ENCODE measurements at places on chromosomes 4 and X. TPM values are rescaled to one million over a fixed set of nuclear protein-coding genes. Genes with fewer than 3 reads are reported as not detected.

Gene TLR1
- 3.2 TPM for total RNA-seq

Gene UGT2B15
- not detected for total RNA-seq

Gene ARHGAP36
- total RNA-seq, result not detected

DNA sequence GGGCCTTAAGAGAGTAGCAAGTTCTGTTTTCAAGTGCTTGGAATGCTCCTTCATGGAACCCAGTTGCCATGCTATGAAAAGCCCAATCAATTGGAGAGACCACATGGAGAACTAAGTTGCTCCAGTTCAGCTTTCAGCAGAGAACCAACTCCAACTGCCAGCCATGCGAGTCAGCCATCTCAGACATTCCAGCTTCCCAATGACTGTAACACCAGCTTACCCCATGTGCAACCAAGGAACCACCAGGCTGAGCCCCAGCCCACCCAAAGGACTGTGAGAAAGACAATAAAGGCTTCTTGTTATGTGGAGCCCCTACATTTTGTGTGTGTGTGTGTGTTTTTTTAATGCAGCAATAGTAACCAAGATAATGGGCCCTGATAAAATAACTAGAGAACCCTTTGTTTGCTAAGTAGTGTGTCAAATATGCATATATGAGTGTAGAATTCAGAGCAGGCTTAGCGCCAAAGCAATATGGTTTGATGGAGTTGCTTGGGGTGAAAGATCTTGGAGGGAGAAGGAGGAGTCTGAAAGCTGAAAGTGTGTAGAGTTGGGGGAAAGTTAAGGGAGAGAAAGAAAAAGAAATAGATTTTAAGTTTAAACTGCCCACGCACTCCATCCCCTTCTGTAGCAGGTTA is 35.0 kb upstream of the CCKAR start:
- no peaks in the 10 kb centered on the region for H3K36me3 ChIP-seq
- H3K27me3 ChIP-seq, result peaks cover 8% of the 10 kb centered on the region

- H3K4me1 ChIP-seq, result peaks cover 18% of the 10 kb centered on the region
- peak overlapping the region; percentile 37 for H3K4me3 ChIP-seq
- no peaks in the 10 kb centered on the region for H3K27me3 ChIP-seq
- peaks cover 11% of the 10 kb centered on the region for H3K36me3 ChIP-seq
Observed at GRCh38 chr4:123536225-123536624, 139.6 kb downstream of the SPRY1 start.

DNA sequence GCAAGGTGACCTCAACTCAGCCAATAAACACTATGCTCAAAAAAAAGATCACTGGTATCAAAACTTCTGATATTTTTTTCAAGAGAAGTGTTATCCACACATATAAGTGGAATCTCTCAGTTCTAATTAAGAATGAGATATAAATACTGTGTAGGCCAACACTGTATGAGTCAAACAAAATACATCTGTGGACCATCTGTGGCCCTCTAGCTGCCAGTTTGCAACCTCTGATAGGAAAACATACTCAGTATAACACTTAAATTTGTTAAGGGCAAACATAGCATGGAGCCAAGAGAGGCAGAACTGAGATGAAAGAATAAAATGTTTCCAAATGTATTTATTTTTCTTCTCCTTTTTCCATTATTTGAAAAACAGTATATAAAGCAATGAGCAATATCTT is 377.3 kb downstream of the ARAP2 start:
- DNase-seq, result no peak
- H3K4me1 ChIP-seq, result no peaks in the 10 kb centered on the region
- H3K36me3 ChIP-seq, result no peaks in the 10 kb centered on the region
- no peak overlapping the region for H3K27ac ChIP-seq

DNA sequence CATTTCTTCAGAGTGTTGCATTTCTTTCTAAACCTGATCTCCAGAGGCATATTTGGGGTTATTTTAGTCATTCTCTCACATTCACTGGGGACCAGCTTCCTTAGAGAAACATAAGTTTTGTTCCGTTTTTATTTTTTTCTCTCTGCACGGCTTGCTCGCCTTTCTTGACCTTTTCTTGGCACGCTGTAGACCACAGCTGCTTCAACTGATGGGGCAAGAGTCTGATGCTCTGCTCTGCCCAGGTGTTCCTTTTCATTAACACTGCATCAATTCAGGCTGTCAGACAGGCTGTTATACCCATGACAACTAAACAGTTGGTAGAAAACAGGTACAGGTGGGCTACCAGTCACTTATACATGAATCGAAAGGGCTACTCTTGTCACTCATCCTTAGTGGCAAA is 682.2 kb upstream of the DIAPH2 start:
- H3K4me3 ChIP-seq, result no peak overlapping the region
- no peak for DNase-seq
- no peaks in the 10 kb centered on the region for H3K36me3 ChIP-seq
- no peak overlapping the region for H3K27ac ChIP-seq
- no peaks in the 10 kb centered on the region for H3K27me3 ChIP-seq
- no peaks in the 10 kb centered on the region for H3K4me1 ChIP-seq

DNA sequence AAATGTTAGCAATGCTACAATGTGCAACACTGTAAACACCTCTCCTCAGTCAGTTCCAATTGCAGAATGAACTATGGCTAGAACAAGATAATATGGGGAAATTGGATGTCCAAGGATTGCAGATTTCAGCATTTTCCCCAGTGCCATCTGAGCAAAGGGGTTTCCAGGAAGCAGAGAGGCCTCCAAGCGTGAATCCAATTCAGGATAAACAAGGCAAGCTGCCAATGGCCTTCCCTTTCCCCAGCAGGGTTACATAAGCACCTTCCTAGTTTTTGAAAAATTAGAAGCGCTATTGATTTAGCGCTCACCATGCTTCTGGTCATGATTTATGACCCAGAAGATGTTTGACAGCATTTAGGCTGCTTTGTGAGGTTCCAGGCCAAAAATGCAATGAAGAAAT is 223.0 kb upstream of the GATB start:
- H3K27me3 ChIP-seq, result peaks cover 4% of the 10 kb centered on the region
- no peak overlapping the region for H3K4me3 ChIP-seq
- DNase-seq, result no peak
- H3K36me3 ChIP-seq, result no peaks in the 10 kb centered on the region

DNA sequence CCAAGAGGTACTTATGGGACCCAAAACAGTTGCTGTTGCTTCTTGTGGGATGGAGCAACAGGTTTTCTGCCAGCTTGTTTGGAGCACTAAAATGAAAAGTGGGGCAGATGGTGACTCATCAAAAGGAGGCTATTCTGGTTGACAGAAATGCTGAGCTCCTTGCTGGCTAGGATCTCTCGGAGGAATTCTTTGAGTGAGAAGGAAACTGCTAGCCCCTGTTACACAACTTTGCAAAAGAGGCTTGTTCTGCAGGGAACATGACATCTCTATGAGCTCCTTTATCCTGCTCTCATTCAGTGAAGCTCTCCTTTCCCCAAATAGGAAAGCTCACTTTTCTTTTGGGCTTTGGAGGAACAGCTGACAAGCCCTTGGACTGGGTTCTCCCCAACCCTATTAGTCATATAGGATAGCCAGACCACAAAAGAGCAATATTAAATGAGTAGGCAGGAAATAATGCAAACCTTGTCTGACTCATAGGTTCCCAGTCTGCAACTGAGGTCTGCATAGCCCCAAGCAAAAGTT is 108.3 kb downstream of the CDS1 start:
- DNase-seq, result no peak
- H3K4me1 ChIP-seq, result peaks cover 13% of the 10 kb centered on the region
- no peak overlapping the region for H3K27ac ChIP-seq
- H3K27me3 ChIP-seq, result no peaks in the 10 kb centered on the region
- no peaks in the 10 kb centered on the region for H3K36me3 ChIP-seq

DNA sequence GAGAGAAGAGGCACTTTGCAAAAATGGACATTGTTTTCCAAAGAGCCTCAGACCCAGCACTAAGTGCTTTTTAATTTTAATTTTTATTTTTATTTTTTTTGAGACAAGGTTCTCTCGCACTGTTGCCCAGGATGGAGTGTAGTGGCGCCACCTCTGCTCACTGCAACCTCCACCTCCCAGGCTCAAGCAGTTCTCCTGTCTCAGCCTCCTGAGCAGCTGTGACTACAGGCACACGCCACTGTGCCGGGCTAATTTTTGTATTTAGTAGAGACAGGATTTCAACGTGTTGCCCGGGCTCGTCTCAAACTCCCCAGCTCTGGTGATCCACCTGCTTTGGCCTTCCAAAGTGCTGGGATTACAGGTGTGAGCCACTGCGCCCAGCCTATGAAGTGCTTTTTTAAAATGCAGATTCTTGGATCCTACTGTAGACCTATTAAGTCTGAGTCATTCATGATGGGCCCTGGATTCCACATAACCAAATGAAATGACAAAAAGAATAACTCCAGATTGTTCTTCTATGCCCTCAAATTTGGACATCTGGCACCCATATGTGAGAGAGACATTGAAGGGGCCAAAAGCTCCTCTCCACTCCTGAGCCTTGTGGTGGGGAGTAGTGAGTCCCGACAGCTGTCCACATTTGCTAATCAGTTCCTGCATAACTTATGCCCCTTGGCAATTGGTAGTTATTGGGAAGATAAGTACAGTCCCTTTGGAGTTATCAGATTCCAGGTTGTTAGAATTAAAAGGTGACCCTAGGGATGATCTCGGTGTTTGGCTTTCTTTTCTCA is 3.6 kb downstream of the NOCT start:
- peaks cover 10% of the 10 kb centered on the region for H3K36me3 ChIP-seq
- no peak overlapping the region for H3K27ac ChIP-seq
- H3K4me1 ChIP-seq, result peaks cover 40% of the 10 kb centered on the region
- no peak overlapping the region for H3K4me3 ChIP-seq
- no peaks in the 10 kb centered on the region for H3K27me3 ChIP-seq
- no peak for DNase-seq

- no peaks in the 10 kb centered on the region for H3K4me1 ChIP-seq
- no peaks in the 10 kb centered on the region for H3K36me3 ChIP-seq
Observed at GRCh38 chrX:124619710-124620109, 273.3 kb downstream of the SH2D1A start.

DNA sequence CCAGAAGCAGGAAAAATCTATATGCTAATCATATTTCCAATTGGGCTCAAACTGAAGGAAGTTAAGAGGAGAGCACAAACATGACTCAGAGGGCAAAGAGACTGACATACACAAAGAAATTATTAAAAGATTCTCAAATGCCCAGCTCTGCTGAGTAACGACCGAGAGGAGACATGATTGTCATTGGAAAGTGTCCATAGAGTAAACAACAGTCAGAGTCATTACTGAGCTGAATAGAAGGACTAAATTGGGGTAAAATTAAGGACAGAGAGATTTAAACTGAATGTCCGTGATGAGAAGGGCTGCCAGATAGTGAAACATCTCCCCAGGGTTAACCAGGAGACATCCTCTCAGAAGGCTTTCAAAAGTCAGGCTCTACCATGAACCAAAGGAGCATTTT is 111.2 kb upstream of the GALNT7 start:
- no peaks in the 10 kb centered on the region for H3K36me3 ChIP-seq
- no peak overlapping the region for H3K4me3 ChIP-seq
- no peak for DNase-seq
- H3K27me3 ChIP-seq, result peaks cover 9% of the 10 kb centered on the region
- H3K4me1 ChIP-seq, result no peaks in the 10 kb centered on the region
- H3K27ac ChIP-seq, result no peak overlapping the region

- no peak overlapping the region for H3K27ac ChIP-seq
- DNase-seq, result no peak
- peaks cover 4% of the 10 kb centered on the region for H3K27me3 ChIP-seq
- no peaks in the 10 kb centered on the region for H3K36me3 ChIP-seq
- H3K4me1 ChIP-seq, result no peaks in the 10 kb centered on the region
Observed at GRCh38 chrX:69303231-69303630, 138.0 kb upstream of the PJA1 start.
